ENCODE measurements at places on chromosomes 1 and 21.

DNA sequence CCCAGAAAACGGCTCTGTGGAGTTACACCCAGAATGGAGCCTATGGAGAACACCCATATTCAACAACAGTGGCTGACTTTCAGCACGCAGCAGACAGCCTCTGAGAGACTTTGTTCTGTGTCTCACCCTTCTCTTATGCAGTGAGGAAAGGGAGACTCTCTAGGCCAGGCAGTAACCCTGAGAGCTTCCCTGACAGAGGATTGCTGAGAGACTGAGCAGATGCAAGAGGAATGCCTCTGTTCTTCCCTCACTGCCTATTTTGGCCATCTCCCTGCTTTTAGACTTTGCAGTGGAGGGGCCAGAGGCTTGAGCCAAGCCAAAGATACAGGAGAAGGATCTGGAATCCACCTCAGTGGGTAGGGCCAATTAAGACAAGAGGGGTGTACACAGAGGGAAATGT, 41.8 kb upstream of the SLC16A1 start:
- DNase-seq: no peak

GRCh38 chr1:145887631-145888030, 2.0 kb upstream of the ANKRD35 start:
- DNase-seq: no peak

DNA sequence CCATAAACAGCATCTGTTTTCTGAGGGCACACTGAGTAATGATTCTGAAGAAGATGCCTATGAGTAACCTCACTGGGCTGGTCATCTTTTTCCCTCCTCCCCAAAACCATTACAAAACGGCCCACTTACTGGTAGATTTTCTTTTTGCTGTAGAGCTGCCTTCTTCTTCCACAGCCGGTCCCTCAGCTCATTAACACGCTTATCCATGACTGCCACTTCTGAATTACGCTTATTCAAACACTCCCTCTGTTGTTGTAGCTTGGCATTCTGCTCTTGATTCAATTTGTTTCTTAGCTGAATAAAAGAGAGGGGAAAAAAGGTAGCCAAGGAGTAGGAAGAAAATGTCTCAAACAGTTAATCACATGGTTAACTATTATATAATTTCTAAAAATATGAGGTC, 43.1 kb downstream of the TP53BP2 start:
- DNase-seq: no peak

GRCh38 chr1:111679541-111679940, 59.7 kb downstream of the INKA2 start:
- no peak for DNase-seq

GRCh38 chr1:115654125-115654524, 12.4 kb downstream of the VANGL1 start:
- no peak for DNase-seq

DNA sequence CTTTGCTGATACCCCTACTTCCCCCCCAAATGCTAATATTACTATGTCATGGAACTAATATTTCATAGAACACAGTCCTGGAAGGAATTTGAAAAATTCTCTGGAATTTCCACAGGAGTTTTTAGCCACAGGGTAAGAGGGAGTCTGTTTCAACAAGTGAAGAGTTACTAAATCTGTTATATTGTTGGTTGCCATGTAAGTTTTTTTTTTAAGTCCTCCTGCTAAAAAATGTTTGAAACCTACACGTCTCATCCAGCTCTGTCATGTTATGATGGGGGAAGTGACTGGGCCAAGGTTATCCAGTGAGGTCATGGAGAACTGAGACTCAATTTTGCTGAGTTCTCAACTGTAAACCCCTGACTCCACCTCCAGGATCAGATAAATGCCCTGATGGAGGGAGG, 60.8 kb upstream of the USP24 start:
- peak; percentile 58 for DNase-seq

- DNase-seq: no peak
Measured at GRCh38 chr1:15833842-15834405, 13.6 kb upstream of the SPEN start.

- DNase-seq: peak; percentile 52
Measured at GRCh38 chr1:58874757-58875755, 91.2 kb upstream of the JUN start.

DNA sequence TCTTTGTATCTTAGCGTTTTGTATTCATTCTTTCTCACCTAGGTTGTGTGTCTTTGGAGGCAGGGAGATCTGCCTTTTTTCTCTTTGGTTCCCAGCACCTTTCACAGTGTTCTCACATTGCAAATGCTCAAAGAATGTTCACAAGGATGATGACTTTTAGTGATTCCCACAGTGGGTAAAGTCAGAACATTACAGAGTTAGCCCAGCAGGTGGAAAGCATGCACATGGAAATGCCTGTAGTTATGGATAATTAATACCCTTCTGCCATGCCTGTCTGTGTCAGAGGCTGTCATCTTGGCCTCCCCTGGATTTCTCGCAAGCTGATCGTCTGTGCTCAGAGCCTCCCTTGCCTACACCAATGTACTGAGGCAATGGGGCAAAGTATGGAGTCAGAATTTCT, 458.9 kb downstream of the LMO4 start:
- no peak for DNase-seq

DNA sequence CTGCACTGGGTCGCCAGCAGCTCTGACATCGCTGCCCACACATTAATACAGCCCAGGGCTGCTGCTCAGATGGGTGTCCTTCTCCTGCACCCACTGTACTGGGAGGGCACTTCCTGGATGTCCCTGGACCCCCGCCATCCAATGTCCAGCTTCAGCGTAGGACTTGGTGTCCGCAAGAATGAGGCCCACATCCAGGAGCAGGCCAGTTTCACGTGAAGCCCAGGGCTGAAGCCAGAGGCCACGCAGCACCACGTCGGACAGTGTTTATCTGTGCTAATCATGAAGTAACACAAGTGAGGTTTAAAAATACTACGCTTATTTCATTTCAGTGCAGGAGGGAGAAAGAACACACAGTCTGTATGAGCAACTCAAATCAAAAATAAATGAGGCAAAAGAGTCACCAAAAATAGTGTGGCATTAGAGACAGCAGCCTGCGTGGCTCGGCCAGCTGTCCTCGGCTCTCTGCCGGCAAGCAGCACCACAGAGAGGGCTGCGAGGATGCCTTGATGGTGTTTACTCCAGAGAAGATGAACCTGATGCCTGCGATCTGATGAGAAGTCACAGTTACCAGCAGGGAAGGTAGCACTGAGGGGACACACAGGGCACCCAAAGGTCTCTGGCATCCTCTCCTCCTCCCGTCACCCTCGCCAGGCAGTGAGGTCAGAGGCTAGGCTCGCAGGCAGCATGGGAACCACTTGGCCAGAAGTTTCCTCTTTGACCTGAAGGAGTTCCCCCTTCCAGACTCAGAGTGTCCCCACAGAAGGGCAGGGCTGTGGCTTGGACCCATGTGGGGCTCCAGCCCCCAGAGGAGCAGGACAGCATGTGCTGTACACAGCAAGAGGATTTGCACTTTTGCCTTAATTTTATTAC, 22.1 kb upstream of the NPHP4 start:
- DNase-seq: no peak

- no peak for DNase-seq
Measured at GRCh38 chr1:193143285-193143684, 21.5 kb downstream of the CDC73 start.

DNA sequence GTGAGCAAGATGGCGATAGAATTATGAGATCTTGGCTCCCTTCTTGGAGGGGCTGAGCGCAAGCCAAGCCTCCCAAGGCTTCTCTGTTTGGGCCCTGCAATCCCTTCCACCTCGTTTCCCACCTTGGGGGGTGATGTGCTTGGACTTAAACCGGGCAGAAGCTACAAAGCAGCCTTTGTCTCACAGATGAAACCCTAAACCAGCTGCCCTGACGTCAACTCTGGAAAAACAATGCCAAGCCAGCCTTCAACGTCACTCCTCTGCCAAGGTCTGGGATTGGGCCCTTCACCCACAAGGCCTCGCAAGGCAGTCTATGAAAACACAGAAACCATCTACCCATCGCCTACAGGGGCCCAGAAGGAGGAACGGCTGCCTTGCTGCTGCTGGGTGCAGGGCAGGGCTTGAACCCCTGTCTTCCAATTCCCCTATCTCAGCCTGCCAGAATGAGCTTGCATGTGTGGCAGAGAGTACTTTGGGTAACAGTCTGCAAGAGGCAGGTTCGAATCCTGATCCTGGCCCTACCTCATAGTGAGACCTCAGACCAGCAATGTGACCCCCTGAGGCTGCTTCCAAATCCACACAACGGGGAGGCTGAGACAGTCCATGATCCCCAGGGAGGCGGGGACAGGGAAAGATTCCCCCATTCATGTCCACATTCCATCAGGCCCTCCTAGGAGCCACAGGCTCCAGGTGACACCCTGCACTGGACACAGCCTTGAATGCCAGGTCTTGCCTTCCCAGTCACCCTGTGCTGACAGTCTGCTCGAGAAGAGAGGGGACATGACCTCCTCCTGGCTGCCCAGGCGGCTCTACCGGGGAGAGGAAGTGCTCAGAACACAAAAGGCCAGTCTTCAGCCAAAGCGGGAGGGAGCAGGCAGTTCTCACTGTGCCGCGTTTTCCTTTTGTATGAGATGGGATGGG, 15.0 kb downstream of the IFFO2 start:
- DNase-seq: peak; percentile 84

DNA sequence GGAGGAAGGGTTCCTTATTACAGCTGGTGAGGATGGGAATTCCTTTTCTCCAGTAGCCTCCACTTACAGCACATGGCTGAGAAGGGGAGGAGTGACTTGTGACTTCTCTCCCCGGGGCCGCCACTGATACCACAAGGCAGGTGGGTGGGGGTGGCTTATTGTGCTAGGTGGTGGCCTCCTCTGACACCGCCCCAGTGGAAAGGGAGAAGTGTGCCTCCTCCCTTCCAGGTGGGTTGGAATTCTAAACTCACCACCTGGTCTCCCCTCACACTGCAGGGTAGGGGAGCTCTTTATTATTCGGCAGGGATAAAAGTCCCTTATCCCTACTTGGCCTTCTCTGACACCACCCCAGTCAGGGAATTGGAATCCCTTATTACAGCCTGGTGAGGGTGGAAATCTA, 89.5 kb downstream of the CCDC30 start:
- no peak for DNase-seq

DNA sequence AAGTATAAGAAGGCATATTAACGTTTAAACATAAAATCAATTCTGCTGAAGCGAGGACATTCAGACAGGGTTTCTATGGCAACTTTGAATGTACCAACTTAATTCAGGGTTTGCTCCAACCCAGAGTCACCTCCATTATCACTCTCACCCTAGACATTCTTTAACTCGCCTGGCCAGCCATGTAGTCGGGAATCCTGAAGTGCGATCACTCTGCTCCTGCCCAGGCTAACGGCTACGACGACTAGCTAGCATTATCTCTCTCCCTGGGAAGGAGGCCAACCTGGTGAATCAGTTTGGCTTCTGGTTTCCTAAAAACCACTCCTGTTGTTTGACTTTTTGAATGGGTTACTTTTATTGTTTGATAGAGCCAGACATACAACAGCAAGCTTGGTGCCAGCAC, 38.9 kb upstream of the ZBTB18 start:
- DNase-seq: peak; percentile 21

Data from foreskin keratinocyte (primary cell).